ENCODE measurements at places on chromosomes 4 and X.

DNA sequence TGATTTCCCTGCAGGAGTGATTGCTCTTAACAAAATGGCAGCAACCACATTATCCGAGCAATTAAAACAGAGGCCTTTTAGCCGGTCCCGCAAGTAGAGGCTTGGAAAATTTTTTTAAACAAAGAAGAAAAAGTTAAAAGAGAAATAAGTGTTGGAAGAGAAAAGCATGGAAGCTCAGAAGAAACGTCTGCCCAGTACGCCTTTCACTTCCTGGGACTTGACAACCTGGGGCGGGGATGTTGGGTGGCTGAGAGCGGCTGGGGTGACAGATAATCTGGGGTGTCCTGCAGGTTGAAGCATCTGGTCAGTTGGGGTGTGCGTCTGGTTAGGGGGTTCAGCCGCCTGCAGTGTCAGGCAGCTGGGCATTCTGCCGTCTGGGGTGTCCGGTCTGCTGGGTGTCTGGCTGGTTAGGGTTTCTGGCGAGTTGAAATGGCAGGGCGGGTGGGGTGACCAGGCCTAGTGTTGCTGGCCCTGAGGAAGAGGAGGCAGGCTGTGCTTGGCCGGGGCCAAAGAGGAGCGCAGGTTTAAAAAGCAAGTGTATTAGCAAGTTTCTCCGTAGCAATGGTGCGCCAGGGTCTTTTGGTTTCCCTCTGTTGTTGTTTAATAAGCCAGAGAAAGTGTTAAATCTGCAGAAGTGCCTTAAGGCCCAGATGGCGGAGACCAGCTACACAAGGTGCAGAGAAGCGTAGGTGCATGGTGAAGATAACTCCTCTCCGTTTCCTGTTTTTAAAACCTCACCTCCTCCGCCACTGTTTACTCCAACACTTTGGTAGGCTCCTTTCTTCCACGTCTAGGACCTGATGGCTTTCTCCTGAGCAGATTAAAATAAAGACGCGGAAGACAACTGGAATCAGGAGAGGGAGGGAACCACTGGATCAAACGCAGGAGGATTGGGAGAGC lies 5.6 kb downstream of the HAND2 start:
- peaks cover 14% of the 10 kb centered on the region for H3K4me1 ChIP-seq
- H3K27ac ChIP-seq: no peak overlapping the region
- DNase-seq: no peak

GRCh38 chr4:89137695-89138094 lies 26.4 kb downstream of the TIGD2 start:
- no peaks in the 10 kb centered on the region for H3K36me3 ChIP-seq
- no peak overlapping the region for H3K4me3 ChIP-seq

DNA sequence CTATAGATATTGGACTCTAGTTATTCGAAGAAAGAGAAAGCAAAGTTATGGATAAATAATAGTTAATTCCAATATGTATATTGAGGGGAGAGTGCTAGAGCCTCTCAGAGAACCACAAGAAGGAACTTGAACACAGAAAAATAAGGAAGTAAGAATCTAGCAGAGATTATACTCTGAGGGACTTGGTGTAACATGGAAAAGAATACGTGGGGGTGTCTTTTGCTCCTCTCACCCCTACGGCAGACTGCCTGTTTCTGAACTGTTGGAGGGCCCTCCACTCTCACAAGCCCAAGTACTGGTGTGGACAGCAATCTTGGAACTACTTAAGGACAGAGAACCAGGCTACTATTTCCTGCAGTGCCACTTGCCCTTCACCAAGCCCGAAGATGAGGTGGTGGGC lies 1174.4 kb upstream of the PCDH10 start:
- no peaks in the 10 kb centered on the region for H3K36me3 ChIP-seq
- H3K27ac ChIP-seq: no peak overlapping the region
- no peaks in the 10 kb centered on the region for H3K27me3 ChIP-seq
- H3K4me3 ChIP-seq: no peak overlapping the region
- no peaks in the 10 kb centered on the region for H3K4me1 ChIP-seq

DNA sequence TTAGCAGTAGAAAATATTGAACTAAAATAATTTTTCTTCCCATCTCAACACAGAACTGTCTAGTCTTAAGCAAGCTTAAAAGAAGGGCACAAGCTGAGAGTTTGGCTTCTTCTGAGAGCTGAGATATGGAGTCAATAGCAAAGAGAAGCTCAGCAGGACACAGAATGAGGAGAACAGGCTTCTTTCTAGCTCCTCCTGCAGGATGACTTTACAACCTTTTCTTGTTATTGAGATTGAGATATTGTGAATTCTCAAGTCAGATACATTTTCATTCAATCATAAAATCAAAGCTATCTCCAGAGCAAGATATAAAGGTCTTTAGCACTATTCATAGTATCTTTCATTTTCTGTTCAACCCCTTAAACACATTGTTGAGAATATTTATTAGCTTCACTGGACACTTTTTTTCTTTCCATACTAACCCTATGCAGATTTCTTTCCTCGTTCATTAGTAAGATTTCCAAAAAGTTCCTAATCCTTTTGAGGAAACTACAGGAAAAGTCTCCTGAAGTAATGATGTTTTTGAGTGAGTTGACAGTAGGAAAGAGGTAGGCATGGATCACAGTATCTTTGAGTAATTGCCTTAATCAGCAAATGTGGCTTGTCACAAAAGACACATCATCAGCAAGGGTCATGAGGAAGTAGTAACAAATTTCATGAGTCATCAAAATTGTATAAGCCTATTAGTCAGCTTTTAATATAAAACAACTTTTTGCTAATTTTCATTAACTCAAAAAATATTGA lies 17.8 kb upstream of the CXCL3 start:
- no peaks in the 10 kb centered on the region for H3K36me3 ChIP-seq
- H3K27ac ChIP-seq: no peak overlapping the region
- H3K4me1 ChIP-seq: no peaks in the 10 kb centered on the region
- no peaks in the 10 kb centered on the region for H3K27me3 ChIP-seq
- no peak for DNase-seq

- H3K27me3 ChIP-seq: no peaks in the 10 kb centered on the region
- H3K4me3 ChIP-seq: peak overlapping the region; percentile 72
- peak overlapping the region; percentile 82 for H3K27ac ChIP-seq
- no peaks in the 10 kb centered on the region for H3K36me3 ChIP-seq
- H3K4me1 ChIP-seq: peaks cover 3% of the 10 kb centered on the region
- no peak for DNase-seq
Measured at GRCh38 chrX:64204701-64205440, 637 bp downstream of the AMER1 start.

- H3K27ac ChIP-seq: no peak overlapping the region
- H3K36me3 ChIP-seq: no peaks in the 10 kb centered on the region
- DNase-seq: no peak
Measured at GRCh38 chrX:132270699-132271098, 51.5 kb upstream of the RAP2C start.

- H3K27me3 ChIP-seq: no peaks in the 10 kb centered on the region
- no peak overlapping the region for H3K27ac ChIP-seq
- no peaks in the 10 kb centered on the region for H3K4me1 ChIP-seq
- no peaks in the 10 kb centered on the region for H3K36me3 ChIP-seq
- no peak overlapping the region for H3K4me3 ChIP-seq
Measured at GRCh38 chr4:78018271-78019049, 38.7 kb upstream of the FRAS1 start.

- no peaks in the 10 kb centered on the region for H3K4me1 ChIP-seq
- no peak overlapping the region for H3K4me3 ChIP-seq
- H3K36me3 ChIP-seq: peaks cover 18% of the 10 kb centered on the region
- H3K27ac ChIP-seq: no peak overlapping the region
- no peak for DNase-seq
Measured at GRCh38 chr4:142238589-142238988, 602.2 kb downstream of the IL15 start.

- DNase-seq: no peak
- no peak overlapping the region for H3K4me3 ChIP-seq
- H3K36me3 ChIP-seq: no peaks in the 10 kb centered on the region
- no peaks in the 10 kb centered on the region for H3K27me3 ChIP-seq
- no peak overlapping the region for H3K27ac ChIP-seq
Measured at GRCh38 chr4:134408897-134409296, 207.3 kb upstream of the PABPC4L start.

DNA sequence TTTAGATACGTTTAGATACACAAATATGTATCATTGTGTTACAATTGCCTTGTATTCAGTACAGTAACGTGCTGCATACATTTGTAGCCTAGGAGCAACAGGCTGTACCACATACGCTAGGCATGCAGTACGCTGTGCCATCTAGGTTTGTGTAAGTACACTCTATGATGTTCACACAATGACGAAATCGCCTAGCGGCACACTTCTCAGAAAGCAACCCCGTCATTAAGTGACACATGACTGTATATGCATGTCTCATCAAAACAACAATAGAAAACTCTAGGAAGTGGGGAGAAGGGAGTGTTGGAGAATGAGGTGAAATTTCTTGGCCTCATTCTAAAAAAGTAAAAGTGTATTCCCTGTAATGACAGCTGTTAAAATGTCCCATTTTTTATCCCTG lies 32.7 kb downstream of the CCDC149 start:
- no peaks in the 10 kb centered on the region for H3K27me3 ChIP-seq
- no peak overlapping the region for H3K4me3 ChIP-seq
- H3K36me3 ChIP-seq: no peaks in the 10 kb centered on the region
- DNase-seq: no peak
- H3K27ac ChIP-seq: no peak overlapping the region

GRCh38 chr4:104217526-104217925 lies 277.2 kb downstream of the CXXC4 start:
- no peaks in the 10 kb centered on the region for H3K4me1 ChIP-seq
- H3K4me3 ChIP-seq: no peak overlapping the region
- H3K27ac ChIP-seq: no peak overlapping the region
- no peaks in the 10 kb centered on the region for H3K36me3 ChIP-seq
- no peaks in the 10 kb centered on the region for H3K27me3 ChIP-seq

DNA sequence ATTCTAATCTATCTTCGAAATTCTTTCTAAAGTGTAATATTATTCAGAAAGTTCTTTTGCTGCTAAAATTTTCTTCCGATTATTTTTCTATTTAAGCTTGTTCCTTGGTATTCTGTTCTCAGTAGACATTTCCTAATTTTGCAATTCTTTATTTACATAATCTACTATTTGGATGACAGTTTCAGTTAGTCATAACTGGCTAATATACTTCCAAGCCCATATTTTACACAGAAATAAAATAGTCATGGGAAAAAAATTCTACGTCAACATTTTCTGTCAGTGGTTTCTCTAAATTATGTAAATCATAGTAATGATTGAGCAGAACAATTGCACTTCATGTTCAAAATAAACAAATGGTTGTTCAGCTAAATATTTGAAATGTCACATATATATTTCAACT lies 178.0 kb upstream of the ANKRD50 start:
- no peaks in the 10 kb centered on the region for H3K36me3 ChIP-seq
- H3K4me3 ChIP-seq: no peak overlapping the region
- H3K4me1 ChIP-seq: no peaks in the 10 kb centered on the region
- no peak for DNase-seq

DNA sequence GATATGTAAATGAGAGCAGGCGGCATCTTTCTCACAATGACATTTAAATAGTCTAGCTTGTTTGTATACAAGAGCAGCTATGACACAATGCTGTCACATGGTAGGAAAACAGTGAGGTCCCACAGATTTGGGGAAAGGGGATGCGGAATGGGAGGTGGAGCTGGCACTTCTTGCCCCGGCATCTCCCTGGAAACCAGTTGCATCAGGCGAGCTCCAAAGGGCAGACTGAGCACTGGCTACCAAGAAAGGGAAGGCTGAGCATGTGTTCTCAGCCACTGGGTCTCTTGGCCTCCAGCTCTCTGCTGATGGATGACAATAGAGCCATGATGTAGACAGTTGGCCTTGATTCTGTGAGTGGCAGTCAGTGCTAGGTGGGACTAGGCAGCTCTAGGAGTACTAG lies 109.0 kb downstream of the UCHL1 start:
- H3K4me1 ChIP-seq: no peaks in the 10 kb centered on the region
- H3K4me3 ChIP-seq: no peak overlapping the region
- DNase-seq: no peak
- H3K27me3 ChIP-seq: no peaks in the 10 kb centered on the region
- no peak overlapping the region for H3K27ac ChIP-seq
- no peaks in the 10 kb centered on the region for H3K36me3 ChIP-seq

GRCh38 chr4:155950461-155950860 lies 3.2 kb downstream of the CTSO start:
- H3K4me1 ChIP-seq: no peaks in the 10 kb centered on the region
- no peak for DNase-seq
- H3K4me3 ChIP-seq: no peak overlapping the region
- no peaks in the 10 kb centered on the region for H3K36me3 ChIP-seq
- no peak overlapping the region for H3K27ac ChIP-seq
- no peaks in the 10 kb centered on the region for H3K27me3 ChIP-seq

GRCh38 chrX:87528487-87528886 lies 10.9 kb downstream of the KLHL4 start:
- H3K4me3 ChIP-seq: no peak overlapping the region
- no peaks in the 10 kb centered on the region for H3K27me3 ChIP-seq
- DNase-seq: no peak
- H3K27ac ChIP-seq: no peak overlapping the region
- no peaks in the 10 kb centered on the region for H3K36me3 ChIP-seq

- H3K4me3 ChIP-seq: no peak overlapping the region
- no peak overlapping the region for H3K27ac ChIP-seq
- peaks cover 6% of the 10 kb centered on the region for H3K4me1 ChIP-seq
- no peaks in the 10 kb centered on the region for H3K36me3 ChIP-seq
- H3K27me3 ChIP-seq: no peaks in the 10 kb centered on the region
Measured at GRCh38 chr4:23332313-23332712, 557.5 kb downstream of the PPARGC1A start.

DNA sequence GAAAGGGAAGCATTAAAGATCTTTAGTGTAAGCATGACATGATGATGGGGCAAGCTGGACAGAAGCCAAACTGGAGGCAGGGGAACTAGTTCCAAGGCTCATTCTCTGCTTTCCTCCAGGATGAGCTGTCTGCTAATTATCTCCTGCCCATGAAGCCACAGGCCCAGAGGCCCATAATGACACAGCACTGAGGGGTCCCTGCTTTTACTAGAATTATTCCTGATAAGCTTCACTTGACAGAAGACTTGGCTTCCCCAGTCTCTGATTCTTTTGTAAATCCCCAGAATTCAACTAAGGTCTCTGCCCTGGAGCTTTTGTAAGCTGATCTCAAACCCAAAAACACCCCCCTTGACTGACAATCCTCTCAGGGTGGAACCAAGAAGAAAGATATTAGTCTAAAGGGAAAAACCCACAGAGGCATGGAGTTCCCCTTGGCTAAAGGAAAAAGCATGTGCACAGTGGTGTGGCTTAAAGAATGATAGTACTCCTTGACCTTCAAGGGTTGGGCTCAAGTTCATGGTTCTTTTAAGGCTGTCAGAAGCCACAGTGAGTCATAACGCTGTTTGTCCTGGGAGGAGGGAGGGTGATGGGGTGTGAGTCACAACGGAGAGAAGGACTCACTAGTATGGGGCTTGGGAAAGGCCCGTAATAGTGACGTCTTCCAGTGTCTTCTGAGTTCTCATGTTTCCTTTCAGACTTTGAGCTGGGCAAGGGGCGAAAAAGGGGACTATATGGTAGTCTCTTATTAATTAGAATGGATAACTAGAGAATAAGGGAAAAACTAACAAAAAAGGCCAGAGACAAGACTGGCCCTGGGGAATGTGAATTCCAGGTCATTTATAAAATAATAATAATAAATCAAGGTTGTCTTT lies 146.0 kb upstream of the CPEB2 start:
- no peaks in the 10 kb centered on the region for H3K36me3 ChIP-seq
- H3K4me1 ChIP-seq: no peaks in the 10 kb centered on the region
- no peak overlapping the region for H3K27ac ChIP-seq
- no peaks in the 10 kb centered on the region for H3K27me3 ChIP-seq
- H3K4me3 ChIP-seq: no peak overlapping the region

Data from effector memory CD4-positive, alpha-beta T cell (primary cell).